H1 (cell line): ENCODE measurements at places on chromosomes 2 and 18. TPM values are rescaled to one million over a fixed set of nuclear protein-coding genes. Genes with fewer than 3 reads are reported as not detected.

Gene PUM2
- 109 and 114 TPM in 2 replicates for total RNA-seq

DNA sequence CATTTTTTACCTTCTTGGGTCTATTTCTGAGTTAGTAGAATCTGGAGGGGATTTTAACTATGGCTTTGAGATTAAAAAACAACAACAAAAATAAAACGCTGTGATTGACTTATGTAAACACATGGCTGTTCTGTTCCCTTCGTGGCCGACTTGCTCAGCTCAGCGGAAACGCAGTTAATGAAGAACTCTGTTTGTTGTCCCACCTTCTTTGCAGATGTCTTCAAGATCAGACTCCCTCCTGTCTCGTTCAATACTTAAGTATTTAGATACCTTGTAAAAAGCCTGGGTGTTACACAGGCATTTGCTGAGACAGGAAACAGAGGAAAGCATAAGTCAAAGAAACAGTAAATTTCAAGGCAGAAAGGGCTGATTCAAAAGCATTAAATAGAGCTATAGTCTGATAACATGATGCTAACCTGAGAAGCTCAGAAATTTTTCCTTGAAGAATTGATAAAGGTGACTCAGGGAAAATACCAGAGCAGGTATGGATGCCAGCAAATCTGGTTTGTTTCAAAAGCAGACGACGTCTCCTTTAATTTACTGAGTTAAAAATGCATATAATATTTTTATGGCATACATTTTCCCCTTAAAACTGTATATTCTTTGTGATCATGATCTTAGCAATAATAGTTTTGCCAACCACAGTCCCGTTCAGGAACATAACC, 21.7 kb upstream of the POLI start:
- H3K4me1 ChIP-seq, result no peaks in the 10 kb centered on the region; the same call in 1 of the 2 replicates
- DNase-seq, result no peak
- H3K27me3 ChIP-seq, result no peaks in the 10 kb centered on the region

GRCh38 chr2:230537531-230537976, 121.6 kb downstream of the SP100 start:
- no peaks in the 10 kb centered on the region for H3K4me1 ChIP-seq
- no peak overlapping the region for H3K27ac ChIP-seq
- DNase-seq, result no peak

Gene MATN3
- 9.7 and 9.9 TPM in 2 replicates for total RNA-seq

GRCh38 chr2:55899881-55900280, 23.7 kb downstream of the EFEMP1 start:
- no peak overlapping the region for H3K27ac ChIP-seq
- no peaks in the 10 kb centered on the region for H3K36me3 ChIP-seq
- H3K27me3 ChIP-seq, result no peaks in the 10 kb centered on the region
- no peak overlapping the region for H3K4me3 ChIP-seq
- H3K4me1 ChIP-seq, result no peaks in the 10 kb centered on the region

DNA sequence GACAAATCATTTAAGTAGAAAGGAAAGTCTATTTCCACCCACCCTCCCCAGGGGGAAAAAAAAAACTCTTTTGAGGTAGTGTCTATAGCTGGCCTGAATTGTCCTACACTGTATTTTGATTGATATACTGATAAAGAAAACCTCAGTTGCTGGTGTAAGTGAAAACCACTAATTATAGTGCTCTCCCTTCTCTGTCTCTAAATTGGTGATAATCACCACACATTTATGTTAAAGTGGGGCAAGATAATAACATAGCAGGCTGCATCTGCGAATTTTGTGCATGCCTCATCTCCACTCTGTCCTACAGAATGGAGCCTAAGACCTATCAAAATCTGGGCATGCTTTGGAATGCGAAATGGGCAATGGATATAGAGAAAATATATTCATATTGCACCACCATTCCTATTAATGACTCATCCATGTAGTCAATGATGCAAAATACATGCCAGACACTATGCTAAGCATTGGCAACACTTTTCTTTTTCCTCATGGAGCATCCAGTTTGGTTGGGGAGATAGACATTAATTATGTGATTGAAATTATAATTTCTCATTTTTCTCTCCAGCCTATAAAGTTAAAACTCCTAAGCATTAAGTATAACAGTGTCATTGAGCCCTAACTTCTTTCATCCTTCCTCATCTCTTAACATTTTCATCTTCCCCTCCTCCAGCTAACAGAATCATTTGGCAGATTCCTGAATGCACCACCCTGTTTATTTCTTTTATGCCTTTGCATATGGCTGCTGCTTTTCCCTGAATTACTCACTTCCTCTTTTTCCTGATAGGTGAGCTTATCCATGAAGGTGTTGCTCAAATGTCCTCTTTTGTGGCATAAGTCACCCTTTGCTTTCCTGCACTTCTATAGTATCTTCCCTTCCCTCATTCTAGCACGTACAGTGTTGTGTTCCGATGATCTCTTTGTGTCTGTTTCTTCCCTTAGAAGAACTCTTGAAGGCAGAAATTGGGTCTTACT, 58.2 kb downstream of the SLC9A2 start:
- no peak for DNase-seq
- H3K4me3 ChIP-seq, result no peak overlapping the region
- no peak overlapping the region for H3K27ac ChIP-seq
- H3K4me1 ChIP-seq, result no peaks in the 10 kb centered on the region

- no peaks in the 10 kb centered on the region for H3K27me3 ChIP-seq
- H3K4me1 ChIP-seq, result no peaks in the 10 kb centered on the region
Observed at GRCh38 chr2:150028322-150028721, 440.7 kb upstream of the MMADHC start.

GRCh38 chr2:176691471-176691870, 422.2 kb downstream of the MTX2 start:
- no peaks in the 10 kb centered on the region for H3K27me3 ChIP-seq
- DNase-seq, result no peak
- no peak overlapping the region for H3K4me3 ChIP-seq
- H3K4me1 ChIP-seq, result no peaks in the 10 kb centered on the region

DNA sequence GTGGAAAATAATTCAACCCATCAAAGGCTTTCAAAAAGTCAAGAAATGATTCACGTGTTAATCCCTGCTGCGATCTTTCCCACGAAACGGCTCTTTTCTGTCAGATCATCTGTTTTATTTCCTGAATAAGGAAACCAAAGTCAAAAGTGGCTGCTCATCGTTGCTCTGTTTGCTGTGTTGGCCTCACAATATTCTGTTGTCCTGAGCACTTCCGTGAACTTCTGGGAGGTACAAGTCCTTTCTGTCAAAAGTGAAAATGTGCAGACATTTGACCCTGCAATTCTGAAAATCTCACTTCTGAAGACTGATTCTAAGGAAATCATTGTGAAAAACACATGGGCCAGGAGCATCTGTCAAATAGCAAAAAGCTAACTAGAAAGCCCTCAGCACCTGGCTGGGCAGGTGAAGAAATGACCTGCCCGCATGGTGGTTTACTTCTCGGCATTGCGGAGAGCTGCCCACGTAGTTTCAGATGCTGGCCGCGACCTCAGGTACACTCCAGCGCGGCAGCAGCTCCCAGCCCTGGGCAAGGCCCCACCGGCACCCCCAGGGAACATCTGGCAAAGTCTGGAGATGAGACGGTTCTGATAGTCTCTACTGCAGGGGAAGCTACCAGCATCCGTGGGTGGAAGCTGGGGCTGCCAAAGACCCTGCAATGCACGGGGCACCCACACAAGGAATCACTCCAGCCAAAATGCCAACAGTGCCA, 31.9 kb upstream of the GPC1 start:
- no peak overlapping the region for H3K4me3 ChIP-seq
- H3K27ac ChIP-seq, result no peak overlapping the region
- no peaks in the 10 kb centered on the region for H3K4me1 ChIP-seq
- H3K36me3 ChIP-seq, result no peaks in the 10 kb centered on the region
- peak; percentile 29 for DNase-seq

- no peaks in the 10 kb centered on the region for H3K27me3 ChIP-seq
- no peaks in the 10 kb centered on the region for H3K36me3 ChIP-seq
- no peak for DNase-seq
- H3K4me3 ChIP-seq, result no peak overlapping the region
- H3K27ac ChIP-seq, result no peak overlapping the region
Observed at GRCh38 chr2:58364098-58364497, 123.0 kb upstream of the FANCL start.

Gene FIGN
- 21.5 and 22.8 TPM in 2 replicates for total RNA-seq

Gene CABYR
- total RNA-seq, result 18.8 and 20.1 TPM in 2 replicates

DNA sequence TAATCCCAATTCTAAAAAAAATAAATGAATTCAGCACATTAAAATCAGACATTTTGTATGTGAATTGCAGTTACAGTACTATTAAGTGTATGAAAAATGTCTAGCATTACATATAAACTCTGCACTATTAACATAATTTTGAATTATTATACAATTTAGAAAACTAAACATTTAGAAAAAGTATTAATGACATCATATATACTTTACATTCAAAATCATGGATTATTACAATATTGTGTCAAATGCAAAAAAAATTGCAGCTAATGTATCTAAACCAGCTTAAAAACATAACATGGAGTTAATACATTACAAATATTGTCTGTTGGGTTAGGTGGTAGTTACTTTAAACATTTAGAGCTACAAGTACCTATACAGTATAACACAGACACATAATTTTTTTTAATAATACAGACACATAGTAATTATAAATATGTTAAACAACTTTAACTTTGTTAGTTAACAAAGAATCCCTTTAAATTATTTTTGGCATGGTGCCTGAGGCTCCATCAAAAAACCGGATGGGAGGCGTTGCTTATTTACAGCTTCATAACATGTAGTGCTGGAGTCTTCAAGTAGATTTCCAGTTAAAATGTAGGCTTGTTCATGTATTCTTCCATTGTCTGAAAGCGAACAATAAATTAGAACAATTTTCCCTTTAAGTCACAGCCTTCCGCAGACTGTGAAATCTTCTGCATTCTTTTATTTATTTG, 79.1 kb downstream of the AP1S3 start:
- no peak for DNase-seq
- no peaks in the 10 kb centered on the region for H3K4me1 ChIP-seq
- no peak overlapping the region for H3K27ac ChIP-seq
- H3K36me3 ChIP-seq, result no peaks in the 10 kb centered on the region
- H3K4me3 ChIP-seq, result no peak overlapping the region

- no peak overlapping the region for H3K4me3 ChIP-seq
- no peak for DNase-seq
- no peak overlapping the region for H3K27ac ChIP-seq
- H3K27me3 ChIP-seq, result no peaks in the 10 kb centered on the region
Observed at GRCh38 chr2:169329688-169330554, 32.4 kb downstream of the LRP2 start.

- DNase-seq, result no peak
- H3K27me3 ChIP-seq, result no peaks in the 10 kb centered on the region
- H3K4me1 ChIP-seq, result no peaks in the 10 kb centered on the region
- no peaks in the 10 kb centered on the region for H3K36me3 ChIP-seq
- no peak overlapping the region for H3K27ac ChIP-seq
Observed at GRCh38 chr2:161486111-161486510, 70.0 kb downstream of the TBR1 start.

DNA sequence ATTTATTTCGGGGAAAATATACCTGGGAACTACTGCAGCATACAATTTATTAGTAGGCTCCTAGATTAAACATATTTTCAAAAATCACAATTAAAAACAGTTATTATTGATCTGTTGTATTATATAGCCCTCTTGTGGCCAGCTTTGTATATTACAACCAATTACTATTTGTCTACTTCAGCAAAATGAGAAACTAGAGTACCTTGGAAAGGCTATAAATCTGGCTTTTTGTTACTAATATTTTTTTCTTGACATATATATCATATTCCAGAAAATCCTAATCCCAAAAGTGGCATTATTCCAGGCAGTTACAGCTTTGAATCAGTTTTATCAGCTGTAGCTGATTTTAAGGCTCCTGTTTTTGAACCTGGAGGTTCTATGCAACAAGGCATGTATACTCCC, 101.2 kb downstream of the UBR3 start:
- H3K4me1 ChIP-seq, result no peaks in the 10 kb centered on the region
- H3K4me3 ChIP-seq, result no peak overlapping the region
- DNase-seq, result no peak
- H3K27ac ChIP-seq, result no peak overlapping the region

DNA sequence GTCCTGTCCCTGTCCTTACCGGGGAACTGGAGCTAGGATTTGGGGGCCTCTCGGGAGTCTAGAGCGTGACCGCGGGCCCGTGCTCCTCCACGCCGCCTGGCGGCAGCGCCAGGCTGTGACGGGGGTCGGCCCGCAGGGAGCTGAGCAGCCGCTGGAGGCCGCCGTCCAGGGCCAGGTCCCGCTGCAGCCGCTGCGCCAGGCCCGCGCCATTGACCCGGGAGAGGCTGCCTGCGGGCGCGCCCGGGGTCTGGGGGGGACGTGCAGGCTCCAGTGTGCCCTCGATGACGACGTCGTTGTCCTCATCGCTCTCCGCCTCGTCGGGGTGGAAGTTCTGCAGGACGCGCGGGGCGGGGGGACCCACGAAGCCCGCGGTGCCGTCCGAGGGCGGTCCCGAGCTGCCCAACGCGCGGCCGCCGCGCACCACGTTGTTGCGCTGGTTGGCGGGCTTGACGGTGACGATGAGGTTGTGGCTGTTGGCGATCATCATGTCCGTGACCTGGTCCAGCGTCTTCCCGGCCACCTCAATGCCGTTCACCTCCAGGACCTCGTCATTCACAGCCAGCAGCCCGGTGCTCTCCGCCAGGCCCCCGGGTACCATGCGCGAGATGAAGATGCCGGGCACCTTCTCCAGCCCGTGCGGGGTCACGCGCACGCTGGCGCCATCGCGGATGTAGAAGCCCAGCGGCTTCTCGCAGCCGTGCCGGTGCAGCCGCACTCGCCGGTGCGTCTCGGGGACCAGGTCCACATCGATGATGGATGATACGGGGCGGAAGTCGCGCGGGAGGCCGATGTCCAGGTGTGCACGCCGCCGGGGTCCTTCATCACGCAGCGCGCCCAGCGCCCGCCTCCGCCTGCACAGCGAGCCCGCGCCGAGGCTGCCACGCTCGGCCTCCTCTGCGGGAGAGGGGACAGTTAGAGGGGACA, 50.9 kb downstream of the ADNP2 start:
- H3K36me3 ChIP-seq, result no peaks in the 10 kb centered on the region; the same call in 1 of the 2 replicates
- no peaks in the 10 kb centered on the region for H3K4me1 ChIP-seq
- DNase-seq, result peak; percentile 65
- no peak overlapping the region for H3K4me3 ChIP-seq
- no peak overlapping the region for H3K27ac ChIP-seq
- H3K27me3 ChIP-seq, result no peaks in the 10 kb centered on the region

GRCh38 chr2:197378494-197379307, 56.1 kb downstream of the SF3B1 start:
- H3K27ac ChIP-seq, result no peak overlapping the region
- H3K36me3 ChIP-seq, result no peaks in the 10 kb centered on the region
- H3K4me1 ChIP-seq, result no peaks in the 10 kb centered on the region
- H3K4me3 ChIP-seq, result no peak overlapping the region
- peak; percentile 70 for DNase-seq
- no peaks in the 10 kb centered on the region for H3K27me3 ChIP-seq

DNA sequence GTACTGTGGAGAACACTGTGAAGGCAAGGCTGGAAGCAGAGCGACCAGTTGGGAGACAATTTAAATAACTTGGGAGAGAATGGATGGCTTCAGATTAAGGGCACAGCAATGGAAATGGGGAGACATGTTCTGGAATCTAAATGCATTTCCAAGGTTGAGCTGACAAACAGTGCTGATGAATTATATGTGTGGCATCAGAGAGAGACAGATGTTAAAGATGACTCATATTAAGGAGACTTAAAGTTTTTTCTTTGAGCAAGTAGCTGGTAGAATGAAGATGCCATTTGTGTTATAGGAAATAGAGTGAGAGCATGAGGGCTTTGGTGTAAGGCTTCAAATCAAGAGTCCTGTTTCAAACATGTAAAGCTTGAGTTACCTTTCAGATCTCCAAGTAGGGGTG, 441.8 kb downstream of the SETBP1 start:
- H3K4me3 ChIP-seq, result no peak overlapping the region
- no peak overlapping the region for H3K27ac ChIP-seq
- H3K27me3 ChIP-seq, result no peaks in the 10 kb centered on the region
- no peaks in the 10 kb centered on the region for H3K36me3 ChIP-seq
- no peak for DNase-seq
